ENCODE measurements at places on chromosomes 7 and 10. TPM values are rescaled to one million over a fixed set of nuclear protein-coding genes. Genes with fewer than 3 reads are reported as not detected.

GRCh38 chr7:80140388-80140787, 5.8 kb downstream of the GNAI1 start:
- DNase-seq, result no peak

- no peak for DNase-seq
Observed at GRCh38 chr10:48697821-48698764, 13.4 kb downstream of the WDFY4 start.

GRCh38 chr10:44281089-44281613, 103.7 kb downstream of the CXCL12 start:
- DNase-seq, result no peak

DNA sequence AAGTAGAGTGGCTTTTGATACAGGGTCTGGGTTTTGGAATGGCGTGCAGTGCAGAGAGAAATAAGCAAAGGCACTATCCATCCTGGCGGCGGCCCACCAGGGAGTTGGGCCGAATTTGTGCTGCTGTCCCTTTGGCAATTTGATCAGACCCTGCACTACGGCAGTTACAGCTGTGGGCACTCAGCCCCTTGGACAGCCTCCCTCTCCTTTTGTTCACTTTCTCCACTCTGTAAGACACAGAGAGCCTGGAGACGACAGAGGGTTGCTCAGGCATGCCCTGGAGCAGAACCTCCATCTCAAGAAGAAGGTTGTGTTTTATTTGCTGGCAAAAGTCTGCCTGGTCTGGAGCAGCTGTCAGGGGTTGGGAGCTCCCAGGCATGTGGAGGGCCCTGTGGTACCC, 55.8 kb downstream of the LHPP start:
- DNase-seq, result no peak

GRCh38 chr10:79048639-79049550, 19.9 kb upstream of the ZMIZ1 start:
- no peak for DNase-seq

The RADIL gene
- polyA plus RNA-seq, result 7.1 TPM
